ENCODE measurements at places on chromosomes 1 and 21. TPM values are rescaled to one million over a fixed set of nuclear protein-coding genes. Genes with fewer than 3 reads are reported as not detected.

DNA sequence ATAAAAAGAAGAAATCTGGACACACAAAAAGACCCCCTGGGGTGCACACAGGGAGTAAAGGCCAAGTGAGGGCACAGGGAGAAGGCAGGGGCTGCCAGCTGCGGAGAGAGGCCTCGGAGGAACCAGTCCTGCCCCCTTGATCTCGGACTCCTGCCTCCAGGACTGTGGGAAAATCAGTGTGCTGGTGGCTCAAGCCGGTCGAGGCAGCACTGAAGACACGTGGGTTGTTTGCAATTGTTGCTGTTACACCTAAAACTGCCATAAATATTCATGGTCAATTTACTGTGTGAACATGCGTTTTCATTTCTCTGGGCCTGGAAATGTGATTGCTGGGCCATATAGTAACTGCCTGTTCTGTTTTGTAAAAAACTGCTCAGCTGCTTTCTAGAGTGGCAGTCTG lies 18.5 kb downstream of the IBA57 start:
- DNase-seq: no peak

GRCh38 chr1:180291004-180291403 lies 60.9 kb downstream of the LHX4 start:
- DNase-seq: no peak

DNA sequence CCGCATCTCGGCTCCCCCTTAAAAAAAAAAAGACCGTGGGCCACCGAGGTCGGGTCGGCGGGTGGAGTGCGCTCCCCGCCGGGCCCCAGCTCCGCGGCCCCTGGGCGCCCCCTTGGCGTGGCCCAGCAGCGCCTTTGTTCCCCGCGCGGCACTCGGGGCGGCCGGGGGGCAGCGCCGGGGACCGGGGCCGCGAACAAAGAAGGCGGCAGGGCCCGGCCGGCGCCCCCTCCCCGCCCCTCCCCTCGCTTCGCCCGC lies 571 bp downstream of the MARCKSL1 start:
- no peak for DNase-seq

DNA sequence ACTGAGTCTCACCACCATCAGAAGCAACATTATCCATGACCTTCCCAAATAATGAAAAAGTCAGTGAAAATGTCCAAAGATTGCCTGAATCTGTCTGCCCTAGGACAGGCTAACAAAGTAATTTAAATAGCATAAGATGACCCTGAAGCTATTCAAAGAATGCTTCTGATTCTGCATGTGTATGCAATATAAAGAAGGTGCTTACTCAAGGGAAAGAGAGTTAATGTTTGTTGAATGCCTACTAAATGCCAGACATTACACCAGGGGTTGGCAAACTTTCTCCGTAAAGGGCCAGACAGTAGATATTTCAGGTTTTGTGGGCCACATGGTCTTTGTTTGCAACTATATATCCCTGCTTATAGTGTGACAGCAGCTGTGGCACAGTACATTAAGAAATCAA lies 221.9 kb upstream of the DMRTA2 start:
- DNase-seq: no peak

DNA sequence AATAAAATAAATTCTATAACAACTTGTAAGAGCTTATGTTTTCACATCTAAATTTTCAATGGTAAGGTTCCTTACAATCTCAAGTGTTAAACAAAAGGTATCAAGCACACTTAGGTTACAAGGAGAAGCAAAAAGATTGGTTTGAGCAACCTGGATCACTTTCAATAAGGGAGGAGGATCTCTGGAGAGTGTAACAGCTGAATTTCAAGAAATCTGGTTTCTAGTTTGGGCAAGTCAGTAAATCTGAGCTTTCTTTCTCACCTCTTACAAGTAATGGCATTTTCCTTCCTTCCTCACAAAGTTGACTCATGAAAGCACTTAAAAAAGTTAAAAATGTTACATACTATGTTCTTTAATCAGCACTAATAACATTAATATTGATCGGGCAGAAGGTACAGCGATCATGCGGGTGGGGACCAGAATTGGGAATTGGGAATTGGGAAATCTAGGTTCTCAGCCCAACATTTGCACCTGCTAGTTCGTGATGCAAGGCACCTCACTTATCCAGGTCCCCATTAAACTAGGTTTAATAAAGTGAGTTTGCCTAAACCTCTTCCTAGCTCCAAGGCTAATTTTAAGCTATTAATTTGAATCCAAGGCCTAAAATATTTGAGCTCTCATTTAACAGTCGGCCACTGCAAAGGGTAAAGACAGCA lies 3.1 kb downstream of the NUCKS1 start:
- DNase-seq: no peak

- no peak for DNase-seq
Observed at GRCh38 chr1:173823781-173824314, 625 bp upstream of the DARS2 start.

- DNase-seq: no peak
Observed at GRCh38 chr1:35594005-35594760, 21.1 kb downstream of the TFAP2E start.

- no peak for DNase-seq
Observed at GRCh38 chr1:88730132-88730675, 46.1 kb downstream of the PKN2 start.

DNA sequence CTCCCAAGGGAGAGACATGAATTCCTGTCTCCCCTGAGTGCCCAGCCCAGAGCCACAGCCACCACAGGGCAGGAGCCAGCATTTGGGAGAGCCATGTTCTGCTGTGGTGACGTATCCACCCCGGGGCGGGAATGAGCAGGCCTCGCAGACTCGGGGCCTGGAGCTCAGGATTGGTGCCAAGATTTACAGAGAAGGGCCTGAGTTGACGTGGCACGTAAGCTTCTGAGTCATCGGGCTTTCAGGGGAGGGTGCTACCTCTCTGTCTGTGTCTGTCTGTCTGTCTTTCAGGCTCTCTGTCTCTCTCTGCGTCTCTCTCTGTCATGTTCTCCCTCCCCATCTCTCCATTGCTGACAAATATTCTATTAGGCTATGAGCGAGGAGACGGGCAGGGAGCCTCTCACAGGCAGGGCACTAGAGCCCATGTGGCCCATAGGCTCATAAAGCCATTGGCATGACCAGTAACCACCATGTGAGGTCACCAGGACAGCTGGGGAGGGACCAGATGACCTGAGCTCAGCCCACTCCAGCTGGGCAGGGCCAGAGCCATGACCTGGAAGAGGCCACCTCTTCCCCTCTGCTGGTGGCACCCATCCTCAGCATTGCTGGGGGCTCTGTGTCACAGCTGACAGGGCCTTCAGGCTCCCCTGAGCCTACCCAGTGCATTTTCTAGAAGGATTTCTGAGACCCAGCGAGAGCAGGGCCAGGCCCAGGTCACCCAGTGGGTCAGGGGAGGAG lies 300.0 kb upstream of the VAMP3 start:
- DNase-seq: no peak

DNA sequence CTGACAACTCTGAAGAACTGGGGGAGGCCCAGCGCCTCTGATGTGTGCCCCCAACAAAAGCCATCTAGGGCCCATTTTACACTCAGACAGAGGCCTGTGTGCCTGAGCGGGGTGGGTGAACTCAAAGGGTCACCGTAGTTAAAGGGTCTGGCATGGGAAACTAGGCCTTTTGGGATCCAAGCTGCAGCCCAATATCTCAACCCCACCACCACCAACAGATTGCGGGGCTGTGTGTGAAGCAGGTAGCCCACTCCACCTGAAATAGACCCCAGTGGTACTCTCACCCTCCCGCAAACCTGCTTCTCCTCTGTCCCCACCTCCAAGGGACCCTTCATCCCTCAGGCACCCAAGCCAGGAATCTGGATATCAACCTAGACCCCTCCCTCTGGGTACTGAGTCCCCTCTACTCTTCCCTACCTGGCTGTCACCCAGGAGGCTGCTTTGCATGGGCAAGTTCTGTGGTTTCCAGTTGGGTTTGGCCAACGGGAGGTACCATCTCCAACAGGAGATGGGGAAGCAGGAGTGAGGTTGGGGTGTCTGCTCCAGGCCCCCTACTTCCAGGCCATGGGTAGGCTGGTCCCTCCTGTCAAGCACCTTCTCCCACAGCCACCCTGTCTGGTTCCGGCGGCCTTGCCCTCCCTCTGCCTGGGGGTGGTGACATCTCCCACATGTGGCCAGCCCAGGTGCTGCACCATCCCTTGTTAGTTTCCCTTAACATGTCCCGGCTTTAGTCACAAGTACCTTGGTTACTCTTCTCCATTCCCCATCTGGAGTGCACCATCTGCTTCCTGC lies 35.2 kb upstream of the LRP8 start:
- DNase-seq: no peak

TFF3 gene
- total RNA-seq: not detected

KRTAP7-1 gene
- not detected for total RNA-seq

C8A gene
- total RNA-seq: not detected

URB1 gene
- total RNA-seq: 14.3 TPM

HSPB7 gene
- not detected for total RNA-seq

OLFML2B gene
- total RNA-seq: 1.2 TPM

All from frontal cortex (tissue), 4 donors.